MV-4-11 (cell line): ENCODE measurements at places on chromosomes 1 and 21.

DNA sequence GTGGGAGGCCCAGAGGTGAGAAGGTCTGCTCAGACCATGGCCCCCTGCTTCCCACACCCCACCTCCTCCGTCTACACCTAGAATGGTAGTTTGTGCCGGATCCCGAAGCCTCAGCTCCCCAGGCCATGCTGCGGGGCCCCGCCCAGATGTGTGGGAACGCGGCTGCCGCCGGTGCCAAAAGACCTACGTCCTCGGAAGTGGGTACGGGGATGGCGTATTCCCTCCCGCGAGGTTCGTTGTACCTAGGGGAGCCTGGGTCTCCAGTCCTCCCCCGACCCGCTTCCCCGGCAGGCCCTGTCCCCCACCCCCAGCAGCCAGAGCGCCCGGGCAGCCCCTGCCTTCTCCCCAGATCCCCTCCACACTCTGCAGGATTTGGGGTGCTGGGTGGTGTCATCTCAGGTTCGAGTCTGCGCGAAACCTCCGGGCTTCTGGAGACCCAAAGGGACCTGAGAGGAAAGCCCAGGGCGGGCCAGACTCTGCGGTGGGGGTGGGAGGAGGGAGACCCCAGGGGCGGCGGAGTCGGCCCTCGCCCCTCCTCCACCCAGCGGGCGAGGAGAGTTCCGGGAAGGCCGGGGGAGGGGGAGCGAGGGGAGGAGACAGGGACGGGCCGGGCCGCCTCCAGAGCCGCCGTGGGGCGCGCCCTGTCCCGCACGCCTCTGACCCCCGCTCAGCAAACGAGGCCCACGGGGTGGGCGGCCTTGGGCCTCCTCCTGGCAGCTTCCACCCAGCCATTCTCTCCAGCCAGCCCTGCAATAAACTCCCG, 6.2 kb upstream of the PRDM16 start:
- DNase-seq = no peak

- DNase-seq = no peak
These were observed 4.5 kb upstream of the CRABP2 start for GRCh38 chr1:156709757-156710489.

DNA sequence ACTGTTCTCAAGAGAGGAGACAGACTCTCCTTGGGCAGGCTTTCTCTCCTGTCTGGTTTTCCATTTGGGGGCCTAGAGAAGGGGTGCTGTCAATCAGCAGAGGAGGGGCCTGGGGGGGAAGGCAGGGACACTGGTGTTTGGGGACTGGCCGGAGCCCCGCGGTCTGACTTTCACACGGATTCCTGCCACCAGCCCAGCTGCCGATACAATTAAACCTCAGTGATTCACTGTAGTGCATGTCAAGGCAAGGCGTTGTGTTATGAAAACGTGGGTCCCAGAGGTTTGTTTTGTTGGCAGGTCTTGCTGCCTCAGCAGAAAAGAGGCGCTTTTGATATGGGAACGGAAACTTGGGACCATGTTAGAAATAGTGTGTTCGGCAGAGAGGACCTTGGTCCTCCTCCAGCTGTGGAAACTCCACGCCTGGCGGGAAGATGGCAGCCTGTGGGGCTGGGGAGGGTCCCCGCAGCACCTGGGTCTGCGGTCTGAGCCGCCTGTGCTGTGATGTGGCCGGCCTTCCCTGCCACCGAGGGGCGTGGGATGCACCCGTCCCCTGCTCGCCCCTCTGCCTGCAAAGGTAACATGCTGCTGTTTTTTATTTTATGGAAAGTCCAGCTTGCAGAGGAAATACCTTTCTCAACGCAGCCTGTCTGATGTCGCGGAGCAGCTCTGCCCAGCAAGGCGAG, 47.6 kb downstream of the SPSB1 start:
- DNase-seq = no peak

GRCh38 chr1:111234866-111235265, 7.4 kb downstream of the CHI3L2 start:
- no peak for DNase-seq

- DNase-seq = no peak
These were observed 3.4 kb downstream of the KCNA3 start for GRCh38 chr1:110671361-110671760.

- peak; percentile 1 for DNase-seq
These were observed 25.6 kb upstream of the PLA2G2E start for GRCh38 chr1:19949016-19949415.

- no peak for DNase-seq
These were observed 232.1 kb upstream of the KAZN start for GRCh38 chr1:14366091-14367018.

DNA sequence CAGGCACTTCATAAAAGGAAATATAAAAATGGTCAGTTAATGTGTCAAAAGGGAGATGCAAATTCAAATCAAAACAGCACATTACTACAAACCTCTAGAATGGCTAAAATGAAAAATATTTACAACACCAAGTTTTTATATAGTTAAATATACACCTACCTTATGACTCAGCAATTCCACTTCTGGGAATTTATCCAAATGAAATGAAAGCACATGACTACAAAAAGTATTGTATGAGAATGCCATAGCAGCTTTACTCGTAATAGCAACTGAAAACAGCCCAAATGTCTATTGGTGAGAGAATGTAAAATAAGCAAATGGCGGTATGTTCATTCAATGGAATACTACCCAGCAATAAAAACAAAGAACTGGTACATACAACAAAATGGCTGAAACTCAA, 175.8 kb upstream of the SPAG17 start:
- no peak for DNase-seq

- no peak for DNase-seq
These were observed 5.9 kb upstream of the PLEKHG5 start for GRCh38 chr1:6497215-6497866.

DNA sequence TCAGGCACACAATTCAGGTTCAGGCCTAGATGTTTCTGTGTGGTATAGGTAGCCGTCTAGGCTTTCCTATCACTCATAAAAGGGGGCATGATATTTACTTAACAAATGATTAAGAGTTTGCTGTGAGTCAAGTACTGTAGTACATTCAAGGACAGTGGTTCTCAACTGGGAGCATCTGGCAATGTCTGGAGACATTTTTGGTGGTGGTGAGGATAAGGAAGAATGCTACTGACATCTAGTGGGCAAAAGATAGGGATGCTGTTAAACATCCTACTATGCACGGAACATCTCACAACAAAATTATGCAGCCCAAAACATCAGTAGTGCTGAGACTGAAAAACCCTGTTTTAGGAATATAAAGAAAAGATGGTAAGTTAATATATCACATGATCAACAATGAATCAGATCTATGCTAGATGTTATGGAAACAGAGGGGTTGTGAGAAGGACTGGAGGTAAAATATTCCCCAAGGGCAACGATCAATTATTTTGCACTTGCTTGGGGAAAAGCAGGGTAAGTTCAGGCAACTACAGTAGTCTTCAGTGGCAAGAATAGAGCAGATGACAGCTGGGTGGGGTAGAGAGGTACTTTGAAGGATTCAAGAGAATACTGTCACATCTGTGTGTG, 4.9 kb downstream of the DNTTIP2 start:
- DNase-seq = peak; percentile 15

DNA sequence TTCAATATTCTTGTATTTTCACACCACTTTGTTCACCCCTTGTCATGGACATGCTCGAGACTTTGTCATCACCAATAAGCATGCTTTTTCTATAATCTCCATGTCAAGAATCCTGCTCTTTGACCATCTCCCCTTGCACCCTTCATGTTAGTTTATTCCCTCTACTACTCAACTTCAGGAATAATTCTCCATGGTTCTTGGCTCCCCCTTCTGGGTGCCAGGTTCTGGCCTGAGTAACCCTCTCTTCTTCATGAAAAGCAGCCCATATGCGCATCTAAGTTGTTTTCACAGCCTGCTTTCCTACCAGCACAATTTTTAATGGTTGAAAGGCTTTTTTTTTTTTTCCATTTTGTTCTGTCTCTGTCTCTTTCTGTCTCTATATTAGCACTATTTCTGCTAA, 160.7 kb downstream of the LEPR start:
- DNase-seq = no peak

DNA sequence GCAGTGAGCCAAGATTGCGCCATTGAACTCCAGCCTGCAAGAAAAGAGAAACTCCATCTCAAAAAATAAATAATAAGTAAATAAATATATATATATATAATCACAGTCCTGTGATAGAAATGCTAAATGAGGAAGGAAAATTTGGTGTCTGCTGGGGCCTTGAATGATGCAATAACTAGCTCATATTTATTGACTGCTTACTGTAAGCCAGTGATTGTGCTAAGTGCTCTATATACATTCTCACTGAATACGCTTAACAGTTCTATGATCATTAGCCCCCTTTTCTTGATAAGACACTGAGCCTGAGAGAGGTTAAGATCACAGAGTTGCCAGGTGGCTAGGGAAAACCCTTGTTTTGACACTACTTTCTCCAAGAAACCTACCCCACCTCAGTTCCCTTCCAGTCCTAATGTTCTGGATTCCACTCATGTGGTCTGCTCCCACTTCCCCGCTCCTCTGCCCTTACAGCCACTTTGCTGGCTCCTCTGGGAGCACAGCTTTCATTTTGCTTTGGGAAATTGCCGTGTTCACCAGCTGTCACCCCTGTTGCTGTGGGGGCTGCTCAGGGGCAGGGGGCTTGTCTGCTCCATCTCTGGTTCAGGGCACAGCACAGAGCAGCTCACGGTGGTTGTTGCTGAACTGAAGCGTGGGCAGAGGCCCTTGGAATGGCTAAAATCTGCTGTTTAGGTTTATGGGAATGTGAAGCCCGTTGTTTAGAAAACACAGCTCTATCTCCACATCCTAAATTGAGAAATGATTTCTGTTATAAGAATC, 2.5 kb upstream of the BMP8A start:
- DNase-seq = peak; percentile 71

GRCh38 chr1:159211331-159212136, 6.9 kb downstream of the ACKR1 start:
- DNase-seq = no peak

DNA sequence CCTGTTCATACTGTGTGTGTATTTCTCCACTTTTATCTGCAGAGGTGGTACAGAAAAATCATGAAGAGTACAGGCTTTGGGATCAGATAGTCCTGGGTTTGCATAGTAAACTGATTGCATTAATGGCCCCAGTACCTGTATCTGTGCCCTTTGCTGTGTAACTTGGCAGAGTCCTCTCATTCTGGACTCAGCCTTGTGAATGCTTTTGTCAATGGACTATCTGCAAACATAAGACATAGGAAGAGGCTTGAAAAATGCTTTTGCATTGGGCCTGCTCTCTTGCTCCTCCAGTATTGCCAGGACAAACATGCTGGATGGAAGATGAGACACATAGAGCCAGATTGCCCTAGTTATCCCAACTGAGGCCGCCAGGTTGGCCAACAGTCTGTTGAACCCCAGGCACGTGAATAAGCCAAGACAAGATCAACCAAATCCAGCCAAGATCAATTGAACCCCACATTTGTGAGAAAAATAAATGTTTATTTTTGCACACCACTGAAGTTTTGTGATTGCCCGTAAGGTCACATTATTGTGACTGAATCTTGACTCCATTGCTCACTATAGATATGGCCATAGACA, 37.2 kb downstream of the ADCY10 start:
- no peak for DNase-seq
